ENCODE measurements at places on chromosomes 2 and 18. TPM values are rescaled to one million over a fixed set of nuclear protein-coding genes. Genes with fewer than 3 reads are reported as not detected.

Gene IFIH1
- 42.4 TPM for total RNA-seq

Gene TWIST2
- total RNA-seq = 7.2 TPM

Gene SKOR2
- not detected for total RNA-seq

Gene FAM110C
- 0.34 TPM for total RNA-seq

Gene KCNK3
- 0.53 TPM for total RNA-seq

Gene TUBB8B
- not detected for total RNA-seq

Gene TUBA3D
- not detected for total RNA-seq

Gene UBXN4
- 50.3 TPM for total RNA-seq

Gene IL1RN
- not detected for total RNA-seq

Gene CHST10
- total RNA-seq = 13.4 TPM

Gene DUSP19
- 1.4 TPM for total RNA-seq

DNA sequence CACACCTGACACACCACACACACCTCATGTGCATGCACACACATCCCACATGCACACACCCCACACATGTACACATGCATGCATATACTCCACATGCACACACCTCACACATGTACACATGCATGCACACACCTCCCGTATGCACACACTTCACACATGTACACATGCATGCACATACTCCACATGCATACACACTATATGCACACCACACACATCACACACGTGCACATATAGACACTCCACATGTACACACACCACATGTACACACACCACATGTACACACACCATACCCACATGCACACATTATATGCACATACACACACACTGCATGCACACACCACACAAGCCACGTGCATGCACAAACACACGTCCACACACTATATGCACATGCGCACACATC is 100.5 kb downstream of the SEPTIN10 start:
- DNase-seq = no peak

DNA sequence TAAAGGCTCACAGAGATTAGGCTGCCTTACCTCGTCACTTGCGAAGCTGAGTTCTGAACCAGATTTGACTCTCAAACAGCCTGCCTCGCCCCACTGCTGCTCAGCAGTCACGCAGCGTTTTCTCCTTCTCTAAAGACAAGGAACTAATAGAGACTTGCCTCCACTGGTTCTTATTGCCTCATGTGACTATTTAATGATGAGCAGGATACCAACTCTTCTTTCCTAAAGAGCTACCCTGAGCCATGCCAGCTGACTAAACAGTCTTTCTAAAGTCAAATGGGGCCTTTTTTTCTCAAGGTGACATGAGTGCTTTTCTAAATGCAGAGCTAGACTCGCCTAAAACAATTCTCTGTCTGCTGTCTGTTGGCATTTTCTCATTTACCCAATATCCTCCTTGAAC is 147.5 kb downstream of the NCKAP5 start:
- DNase-seq = no peak

DNA sequence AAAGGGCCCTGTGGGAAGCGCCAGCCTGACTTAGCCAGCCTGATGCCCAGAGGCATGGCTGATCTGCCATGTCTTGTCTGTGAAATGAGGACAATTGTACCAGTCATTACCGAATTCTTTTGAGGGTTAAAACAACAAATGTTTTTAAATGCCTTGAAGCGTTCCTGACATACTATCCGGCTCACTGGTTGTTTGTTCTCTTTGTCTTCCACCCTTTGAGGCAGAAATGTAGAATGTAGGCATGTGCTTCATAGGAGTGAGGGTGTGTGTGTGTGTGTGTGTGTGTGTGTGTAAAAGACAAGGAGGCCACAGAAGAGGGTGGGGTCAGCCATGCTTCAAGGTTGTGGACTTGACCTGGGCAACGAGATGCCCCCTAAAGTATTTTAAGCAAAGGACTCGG is 35.5 kb downstream of the TGFBRAP1 start:
- DNase-seq = no peak

DNA sequence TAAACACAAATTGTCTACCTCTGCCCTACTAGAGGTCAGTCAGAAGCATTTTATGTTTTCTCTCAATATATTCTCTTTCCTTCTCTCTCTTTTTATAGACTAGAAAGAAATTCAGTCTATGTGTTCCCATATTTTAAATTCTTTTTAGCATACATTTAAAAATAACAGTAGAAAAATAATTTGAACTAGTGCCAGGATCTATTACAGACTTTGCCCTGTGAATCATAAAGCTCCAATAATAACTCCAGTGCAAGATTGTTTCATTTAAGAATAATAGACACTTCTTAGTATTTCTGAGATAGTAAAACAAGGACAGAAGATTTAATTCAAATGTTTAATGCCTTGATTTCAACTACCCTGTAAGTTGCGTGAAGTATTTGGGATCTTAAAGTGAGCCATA is 60.1 kb downstream of the ITGB6 start:
- DNase-seq = no peak

- no peak for DNase-seq
Measured at GRCh38 chr2:128369108-128369555, 50.5 kb upstream of the HS6ST1 start.

DNA sequence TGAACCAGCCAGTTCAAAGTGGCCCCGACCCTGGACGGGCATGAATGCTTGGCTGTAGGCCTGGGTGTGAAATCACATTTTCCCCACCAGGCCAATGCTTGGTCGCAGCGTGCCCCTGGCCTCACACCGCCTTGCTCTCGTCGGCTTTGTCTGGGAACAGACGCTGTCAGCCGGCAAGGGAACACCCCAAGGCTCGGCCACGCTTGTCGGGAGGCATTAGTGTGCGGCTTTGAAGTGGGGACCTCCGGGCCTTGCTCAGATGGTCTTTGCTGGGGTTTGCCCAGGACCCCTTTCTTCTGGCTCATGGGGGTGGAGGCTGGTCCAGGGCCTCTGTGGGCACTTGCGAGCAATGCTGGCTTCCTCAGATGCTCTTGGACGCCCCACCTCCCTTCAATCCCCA is 79.1 kb downstream of the INHBB start:
- DNase-seq = no peak

DNA sequence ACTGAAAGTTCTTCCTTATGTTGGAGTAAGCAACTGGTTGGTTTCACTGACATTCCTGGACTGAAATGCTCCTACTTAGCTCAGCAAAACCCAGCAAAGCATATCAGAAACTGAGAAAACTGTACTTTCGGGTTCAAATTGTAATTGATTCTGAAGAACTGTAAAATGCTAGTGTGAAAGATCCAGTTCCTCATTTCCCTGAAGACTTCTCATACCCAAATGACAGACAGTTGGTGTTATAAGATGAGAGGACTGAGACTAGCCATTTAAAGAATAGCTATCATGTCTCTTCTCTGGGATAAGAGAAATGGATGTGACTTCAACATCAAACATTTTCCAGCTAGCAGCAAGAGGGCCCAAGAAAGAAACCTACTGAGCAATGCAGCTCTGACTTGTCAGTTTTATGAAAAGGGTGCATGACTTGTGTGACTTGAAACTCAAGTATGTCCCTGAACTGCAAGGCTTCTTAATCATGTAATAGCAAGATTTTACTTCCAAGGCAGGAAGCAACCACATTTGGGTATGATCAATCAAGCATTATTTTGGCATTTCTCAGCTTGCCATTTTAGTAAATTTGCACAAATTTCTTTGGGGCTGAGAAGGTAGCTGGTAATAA is 420.3 kb upstream of the MMADHC start:
- no peak for DNase-seq

DNA sequence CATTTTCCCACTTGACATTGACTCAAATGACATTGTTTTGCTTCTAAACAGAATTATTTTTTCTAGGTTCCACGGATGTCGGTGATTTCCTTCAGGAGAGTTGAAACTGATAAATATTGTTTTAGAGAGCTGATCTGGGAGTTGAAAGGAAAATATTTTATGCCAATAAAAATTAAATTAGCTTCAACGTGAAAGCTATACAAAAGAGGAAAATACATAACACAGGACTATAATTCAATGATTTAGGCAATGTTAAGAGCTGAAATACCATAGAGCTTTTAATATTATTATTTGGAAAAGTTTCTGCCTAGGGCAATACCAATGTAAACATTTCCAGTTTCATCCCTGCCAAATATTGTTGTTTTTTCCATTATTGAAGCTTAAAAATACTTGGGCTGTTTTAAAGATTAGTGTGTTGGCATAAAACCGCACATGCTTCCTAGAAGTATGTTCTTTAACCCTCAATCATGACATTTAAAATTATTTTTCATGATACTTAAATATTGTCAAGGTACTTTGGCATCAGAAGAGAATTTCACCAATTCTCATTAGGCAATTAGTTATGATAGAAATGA is 18.6 kb upstream of the PDE1A start:
- DNase-seq = no peak

- peak; percentile 42 for DNase-seq
Measured at GRCh38 chr2:201860636-201861066, 54.3 kb downstream of the CDK15 start.

DNA sequence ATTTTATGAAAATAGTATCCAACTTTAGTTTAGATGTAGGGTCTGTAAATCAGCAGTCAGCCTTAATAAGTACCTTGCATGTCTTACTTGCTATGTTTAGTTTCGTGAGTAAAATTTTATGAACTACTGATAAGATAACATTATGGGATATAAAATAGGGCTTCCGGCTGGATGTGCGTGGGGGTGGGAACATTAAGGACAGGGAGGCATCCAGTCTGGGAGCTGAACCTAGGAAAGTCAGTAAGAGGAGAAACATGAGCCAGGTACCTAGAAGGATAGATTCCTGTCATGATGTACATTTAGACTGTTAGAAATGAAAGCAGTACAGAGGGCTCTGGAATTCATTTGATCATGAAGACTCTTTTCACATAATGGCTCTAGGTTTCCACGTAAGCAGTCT is 12.7 kb upstream of the KCNJ13 start:
- no peak for DNase-seq

DNA sequence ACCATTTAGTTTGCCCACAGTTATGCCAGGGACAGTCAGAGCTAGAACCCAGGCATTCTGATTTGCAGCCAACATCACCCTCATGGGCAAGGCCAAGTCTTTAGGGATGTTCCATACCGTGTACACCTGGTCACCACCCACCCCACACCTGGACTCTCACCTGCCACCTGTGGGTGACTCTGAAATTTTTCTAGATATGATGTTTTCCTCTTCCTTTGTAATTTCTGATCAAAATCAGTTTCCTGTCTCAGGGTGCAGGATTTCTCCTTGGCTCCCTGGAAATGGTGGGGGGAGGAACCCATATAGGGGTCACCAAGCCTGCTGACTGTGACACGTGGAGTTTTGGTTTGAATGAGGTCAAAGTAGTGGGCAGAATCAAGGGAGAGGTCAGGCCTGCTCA is 138.2 kb downstream of the ACOXL start:
- no peak for DNase-seq

GRCh38 chr2:58875436-58875835 is 634.3 kb upstream of the FANCL start:
- no peak for DNase-seq

GRCh38 chr2:196205011-196205766 is 33.8 kb upstream of the STK17B start:
- no peak for DNase-seq

DNA sequence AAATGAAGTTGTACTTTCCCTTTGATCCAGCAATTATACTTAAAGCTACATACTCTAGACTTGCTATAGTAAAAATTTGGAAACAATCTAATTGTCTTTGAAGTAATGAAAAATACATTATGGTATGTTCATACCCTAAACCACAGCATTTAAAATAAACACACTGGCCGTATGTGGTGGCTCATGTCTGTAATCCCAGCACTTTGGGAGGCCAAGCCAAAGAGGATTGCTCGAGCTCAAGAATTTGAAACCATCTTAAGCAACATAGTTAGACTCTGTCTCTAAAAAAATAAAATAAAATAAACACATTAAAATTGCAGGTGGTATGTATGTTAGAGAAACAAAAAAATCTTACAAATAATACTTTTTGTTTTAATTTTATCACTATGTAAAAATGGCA is 208.1 kb upstream of the KLHL14 start:
- DNase-seq = no peak

DNA sequence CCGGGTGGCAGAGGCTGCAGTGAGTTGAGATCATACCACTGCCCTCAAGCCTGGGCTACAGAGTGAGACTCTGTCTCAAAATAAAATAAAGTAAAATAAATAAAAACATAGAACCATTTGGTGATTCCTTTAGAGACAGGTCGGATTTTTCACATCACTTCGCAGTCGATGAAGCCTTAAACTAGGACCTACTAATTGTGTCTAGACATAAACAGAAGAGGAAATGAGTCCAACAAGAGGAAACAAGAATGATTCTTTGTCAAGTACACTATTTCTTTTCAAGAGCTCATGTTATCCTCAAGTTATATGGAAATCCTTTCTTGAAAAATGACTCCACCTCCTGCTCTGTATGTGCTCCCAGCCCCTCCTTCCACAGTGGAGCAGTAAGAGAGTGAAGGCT is 758.9 kb downstream of the DPP10 start:
- DNase-seq = no peak

DNA sequence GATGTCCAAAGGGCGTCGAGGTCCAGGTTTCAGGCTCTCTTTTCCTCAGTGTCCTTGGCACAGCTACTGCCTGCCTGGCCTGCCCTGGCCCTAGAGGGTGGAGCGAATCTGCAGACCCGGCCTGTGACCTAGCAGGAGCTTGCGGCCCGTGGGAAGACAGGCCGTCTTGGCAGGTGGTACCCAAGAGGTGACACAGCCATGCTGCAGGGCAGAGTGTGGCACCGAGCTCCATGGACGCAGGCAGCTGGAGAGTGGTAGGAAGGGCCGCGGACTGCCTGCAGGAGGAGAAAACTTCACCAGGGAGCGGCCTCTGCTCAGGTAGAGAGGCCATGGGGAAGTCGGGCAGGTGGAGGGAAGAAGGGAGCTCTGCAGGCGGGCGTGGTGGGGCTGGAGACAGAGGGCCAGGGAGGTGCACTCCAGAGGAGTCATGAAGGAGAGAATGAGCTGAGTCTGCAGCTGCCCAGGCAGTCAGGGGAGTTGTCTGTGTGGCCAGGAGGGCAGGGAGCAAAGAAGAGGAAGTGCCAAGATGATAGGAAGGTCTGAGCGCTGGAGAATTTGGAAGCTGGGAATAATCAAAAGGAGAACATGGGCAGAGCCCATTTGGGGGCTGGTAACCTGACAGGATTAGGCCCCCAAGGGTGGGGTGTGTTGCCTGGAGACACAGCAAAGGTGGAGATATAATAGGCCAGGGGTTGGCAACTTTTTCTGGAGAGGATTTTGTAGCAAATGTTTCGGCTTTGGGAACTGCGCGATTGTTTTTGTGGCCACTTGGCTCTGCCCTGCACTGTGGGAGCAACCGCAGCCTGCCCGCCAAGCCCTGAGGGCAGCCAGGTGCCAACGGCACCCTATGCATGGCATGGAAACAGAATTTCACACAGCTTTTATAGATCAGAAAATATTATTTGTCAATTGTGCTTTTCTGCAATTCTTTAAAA is 154.4 kb upstream of the PXDN start:
- DNase-seq = no peak
